Activated naive CD4-positive, alpha-beta T cell (primary cell): ENCODE measurements at places on chromosomes 2 and 18.
A peak's percentile ranks its signal among the peaks of the same experiment; 100 is the strongest.

- no peak for DNase-seq
These were observed 415.9 kb downstream of the SLC4A3 start for GRCh38 chr2:220043155-220043989.

DNA sequence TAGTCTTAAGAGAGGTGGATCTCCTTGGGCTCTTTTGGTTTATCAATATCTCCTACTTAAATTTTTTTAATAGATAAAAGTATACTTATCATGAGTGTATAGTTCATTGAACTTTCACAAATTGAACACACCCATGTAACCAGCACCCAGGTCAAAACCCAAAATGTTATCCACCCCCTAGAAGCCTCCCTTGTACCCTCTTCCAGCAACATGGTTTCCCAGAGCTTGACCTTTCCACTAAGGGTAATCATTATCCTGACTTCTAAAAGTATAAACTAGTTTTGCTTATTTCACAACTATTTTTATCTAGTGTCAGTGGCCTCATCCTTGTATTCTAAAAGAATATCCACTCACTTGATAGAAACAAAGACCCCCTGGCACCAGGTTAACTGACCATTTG, 106.8 kb downstream of the MDH1 start:
- DNase-seq, result no peak

- DNase-seq, result no peak
These were observed 197.5 kb upstream of the COL3A1 start for GRCh38 chr2:188776634-188777033.

- DNase-seq, result no peak
These were observed 63.7 kb downstream of the COBLL1 start for GRCh38 chr2:164777847-164778461.

DNA sequence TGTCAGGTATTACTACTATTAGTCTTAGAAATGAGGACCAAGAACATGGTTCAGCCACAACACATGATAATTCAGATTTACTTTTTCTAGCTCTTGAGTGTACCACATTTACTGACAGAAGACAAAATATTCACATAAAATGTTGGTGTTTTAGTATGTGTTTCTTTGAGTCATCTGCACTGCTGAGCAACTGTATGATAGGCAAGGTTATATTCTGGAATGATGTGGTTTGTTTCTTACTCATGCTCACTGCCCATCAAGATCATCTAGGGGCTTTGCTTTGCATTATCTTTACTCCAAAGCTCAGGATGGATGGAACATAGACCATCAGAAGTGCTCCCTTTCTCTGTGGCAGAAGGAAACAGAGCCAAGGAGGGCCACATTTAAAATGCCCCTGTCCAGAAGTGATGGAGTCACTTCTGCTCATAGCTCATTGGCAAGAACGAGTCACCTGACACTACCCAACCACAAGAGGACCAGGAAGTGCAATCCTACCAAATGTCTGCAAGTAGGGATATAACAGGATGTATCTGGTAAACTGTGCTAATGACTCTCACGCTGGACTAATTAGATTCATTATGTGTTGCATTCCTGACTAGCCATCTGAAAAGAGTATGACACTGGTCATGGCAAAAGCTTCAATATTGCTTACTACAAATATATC, 81.5 kb downstream of the DIS3L2 start:
- no peak for DNase-seq

GRCh38 chr2:179692043-179692442, 169.4 kb downstream of the ZNF385B start:
- no peak for DNase-seq

DNA sequence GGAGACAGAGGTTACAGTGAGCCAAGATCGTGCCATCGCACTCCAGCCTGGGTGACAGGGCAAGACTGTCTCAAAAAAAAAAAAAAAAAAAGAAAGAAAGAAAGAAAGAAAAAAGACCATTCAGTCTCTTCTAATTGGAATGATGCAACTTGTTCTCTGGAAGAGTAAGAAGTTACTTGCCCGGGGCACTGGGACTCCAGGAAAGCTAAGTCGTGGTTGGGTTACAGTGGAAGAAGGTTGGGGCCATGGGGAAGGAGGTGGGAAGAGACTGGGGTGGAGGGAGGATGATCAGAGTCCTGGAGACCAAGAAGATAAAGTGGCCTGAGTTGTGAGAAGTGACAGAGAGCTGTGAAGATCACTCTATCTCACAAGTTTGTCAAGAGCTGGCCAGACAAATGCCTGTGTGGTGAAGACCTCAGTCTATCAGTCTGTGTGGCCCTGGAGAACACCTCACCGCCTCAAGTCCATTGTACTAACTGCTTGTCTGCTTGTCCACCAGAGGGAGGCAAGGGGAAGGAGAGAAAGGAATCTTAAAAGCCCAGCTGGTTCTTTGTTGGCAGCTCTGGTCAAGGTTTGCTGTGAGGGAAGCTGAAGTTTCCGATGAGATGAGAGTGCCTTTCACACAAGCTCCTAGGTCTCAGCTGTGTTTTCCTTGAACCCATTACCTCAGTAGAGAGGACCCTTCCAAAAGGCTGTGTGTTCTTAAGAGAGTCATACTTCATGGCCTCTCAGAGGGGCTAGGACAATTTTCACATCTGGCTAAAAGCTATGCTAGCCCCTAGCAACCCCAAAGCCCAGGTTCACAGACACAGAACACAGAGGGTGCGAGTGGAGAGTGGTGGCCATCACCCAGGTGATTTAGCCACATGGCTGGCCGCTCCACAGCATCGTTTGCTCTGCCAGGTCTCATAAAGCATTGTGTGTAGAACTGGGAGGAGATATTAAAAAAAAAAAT, 72.0 kb upstream of the TMEM178A start:
- no peak for DNase-seq

- peak; percentile 12 for DNase-seq
These were observed 575 bp downstream of the HSPD1 start for GRCh38 chr2:197498937-197499593.

GRCh38 chr2:21372654-21373053, 248.9 kb downstream of the TDRD15 start:
- no peak for DNase-seq

DNA sequence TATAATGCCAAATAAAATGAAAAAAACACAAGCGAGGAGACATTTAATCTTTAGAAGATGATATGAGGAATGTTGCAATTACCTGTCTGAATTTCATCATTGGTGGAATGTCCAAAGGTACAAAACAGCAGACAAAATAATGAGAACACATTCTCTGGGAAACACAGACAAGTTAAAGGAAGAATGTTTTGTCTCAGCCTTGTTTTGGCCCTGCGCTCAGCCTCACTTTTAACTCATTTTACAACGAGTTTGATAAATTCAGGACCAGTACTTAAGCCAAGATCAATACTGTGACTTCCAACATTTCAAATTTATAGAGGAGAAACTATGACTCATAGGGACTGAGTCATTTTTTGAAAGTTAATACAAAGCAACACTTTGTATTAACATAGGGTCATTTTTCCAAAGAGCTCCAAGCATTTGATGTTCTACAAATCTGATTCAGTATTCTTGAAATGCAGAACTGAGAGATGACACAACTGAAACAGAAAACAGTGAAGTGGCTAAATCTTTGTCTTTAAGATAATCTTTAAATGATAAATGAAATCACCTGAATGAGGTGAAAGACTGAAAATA, 833.2 kb upstream of the CHAC2 start:
- DNase-seq, result no peak

GRCh38 chr2:64876137-64876647, 113.0 kb upstream of the SLC1A4 start:
- DNase-seq, result no peak
